ENCODE measurements at places on chromosomes 12 and 14. TPM values are rescaled to one million over a fixed set of nuclear protein-coding genes. Genes with fewer than 3 reads are reported as not detected.

LAG3 gene
- 6.3 TPM for polyA plus RNA-seq

POTEM gene
- 0.54 TPM for polyA plus RNA-seq

TMEM121 gene
- 1.4 TPM for polyA plus RNA-seq

PAX9 gene
- polyA plus RNA-seq, result 0.13 TPM

PTGER2 gene
- 5.3 TPM for polyA plus RNA-seq

- no peaks in the 10 kb centered on the region for H3K4me1 ChIP-seq
- no peak for DNase-seq
- H3K36me3 ChIP-seq, result no peaks in the 10 kb centered on the region
- H3K27me3 ChIP-seq, result no peaks in the 10 kb centered on the region
- H3K27ac ChIP-seq, result no peak overlapping the region
Measured at GRCh38 chr12:16384732-16385131, 37.3 kb downstream of the MGST1 start.

DNA sequence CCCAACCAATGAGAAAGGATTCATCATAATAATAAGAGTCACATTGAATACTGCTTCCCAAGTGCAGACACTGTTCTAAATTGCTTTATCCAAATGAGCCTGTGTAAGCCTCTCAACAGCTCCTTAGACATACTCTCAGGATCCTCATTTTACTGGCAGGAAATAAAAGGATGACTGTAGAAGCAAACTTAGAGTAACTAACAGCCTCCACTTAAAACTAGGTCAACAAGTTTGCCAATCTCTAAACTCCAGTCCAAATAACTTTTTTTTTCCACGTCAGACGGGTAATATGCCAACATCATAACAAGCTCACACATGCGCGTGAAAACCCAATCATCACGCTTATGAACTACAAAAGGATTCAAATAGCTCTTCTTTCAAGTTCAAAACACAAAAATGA is 15.3 kb upstream of the DPF3 start:
- H3K4me3 ChIP-seq, result no peak overlapping the region
- no peaks in the 10 kb centered on the region for H3K36me3 ChIP-seq
- H3K27ac ChIP-seq, result no peak overlapping the region
- H3K27me3 ChIP-seq, result no peaks in the 10 kb centered on the region
- DNase-seq, result no peak

DNA sequence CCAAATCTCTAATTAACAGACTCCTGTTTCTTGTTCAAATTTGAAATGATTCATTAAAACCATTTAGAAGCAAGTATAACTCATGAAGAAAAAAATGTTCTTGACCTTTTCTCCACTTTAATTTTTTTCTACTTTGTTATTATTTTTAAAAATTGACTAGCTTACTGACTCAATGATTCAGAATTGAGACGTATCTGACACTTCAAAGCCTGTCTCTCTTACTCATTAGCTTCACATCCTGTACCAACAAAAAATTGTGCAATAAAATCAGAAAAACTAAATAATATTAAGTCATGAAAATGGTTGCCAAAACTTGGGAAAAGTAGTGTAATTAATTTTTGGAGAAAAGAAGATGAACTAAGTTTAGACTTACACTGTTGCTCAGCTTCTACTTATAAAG is 331.2 kb downstream of the SLC16A7 start:
- H3K36me3 ChIP-seq, result no peaks in the 10 kb centered on the region
- no peak for DNase-seq
- H3K27ac ChIP-seq, result no peak overlapping the region
- no peaks in the 10 kb centered on the region for H3K27me3 ChIP-seq
- no peaks in the 10 kb centered on the region for H3K4me1 ChIP-seq

DNA sequence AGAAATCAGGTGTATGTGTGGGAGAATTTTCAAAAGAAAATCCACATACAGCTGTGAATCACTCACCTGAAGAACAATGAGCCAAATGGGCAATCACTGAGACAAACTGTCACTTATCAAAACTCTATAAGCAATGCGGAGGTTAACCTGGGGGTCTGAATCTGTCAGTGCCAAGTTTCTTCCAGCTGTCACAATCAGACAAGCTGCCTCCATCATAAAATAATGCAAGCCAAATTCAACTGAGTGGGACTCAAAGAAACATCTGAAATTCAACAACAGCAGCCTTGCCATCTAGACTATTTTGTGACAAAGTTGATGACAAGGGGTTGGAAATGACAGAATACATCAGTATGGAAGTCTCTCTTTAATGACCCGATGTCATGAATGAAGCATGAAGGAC is 60.3 kb downstream of the GARIN6 start:
- no peaks in the 10 kb centered on the region for H3K4me1 ChIP-seq
- no peak for DNase-seq
- H3K27me3 ChIP-seq, result no peaks in the 10 kb centered on the region
- H3K4me3 ChIP-seq, result no peak overlapping the region
